Stomach (tissue), 19 donors: ENCODE measurements at places on chromosomes 2 and 18. TPM values are rescaled to one million over a fixed set of nuclear protein-coding genes. Genes with fewer than 3 reads are reported as not detected.

- H3K27ac ChIP-seq: no peak within 1 kb of the TSS
- DNase-seq: no peak
- peaks cover 15% of the 10 kb centered on the region for H3K4me1 ChIP-seq
- no peaks in the 10 kb centered on the region for H3K27me3 ChIP-seq
These were observed at the start of gene ANKRD23 for GRCh38 chr2:96843538-96844268. Gene ANKRD23, minus strand, starts transcription at chr2:96844021. Its CDS starts 29 bp downstream, at chr2:96843992.

HRH4 gene
- not detected for total RNA-seq

ADD2 gene
- total RNA-seq: not detected

DNA sequence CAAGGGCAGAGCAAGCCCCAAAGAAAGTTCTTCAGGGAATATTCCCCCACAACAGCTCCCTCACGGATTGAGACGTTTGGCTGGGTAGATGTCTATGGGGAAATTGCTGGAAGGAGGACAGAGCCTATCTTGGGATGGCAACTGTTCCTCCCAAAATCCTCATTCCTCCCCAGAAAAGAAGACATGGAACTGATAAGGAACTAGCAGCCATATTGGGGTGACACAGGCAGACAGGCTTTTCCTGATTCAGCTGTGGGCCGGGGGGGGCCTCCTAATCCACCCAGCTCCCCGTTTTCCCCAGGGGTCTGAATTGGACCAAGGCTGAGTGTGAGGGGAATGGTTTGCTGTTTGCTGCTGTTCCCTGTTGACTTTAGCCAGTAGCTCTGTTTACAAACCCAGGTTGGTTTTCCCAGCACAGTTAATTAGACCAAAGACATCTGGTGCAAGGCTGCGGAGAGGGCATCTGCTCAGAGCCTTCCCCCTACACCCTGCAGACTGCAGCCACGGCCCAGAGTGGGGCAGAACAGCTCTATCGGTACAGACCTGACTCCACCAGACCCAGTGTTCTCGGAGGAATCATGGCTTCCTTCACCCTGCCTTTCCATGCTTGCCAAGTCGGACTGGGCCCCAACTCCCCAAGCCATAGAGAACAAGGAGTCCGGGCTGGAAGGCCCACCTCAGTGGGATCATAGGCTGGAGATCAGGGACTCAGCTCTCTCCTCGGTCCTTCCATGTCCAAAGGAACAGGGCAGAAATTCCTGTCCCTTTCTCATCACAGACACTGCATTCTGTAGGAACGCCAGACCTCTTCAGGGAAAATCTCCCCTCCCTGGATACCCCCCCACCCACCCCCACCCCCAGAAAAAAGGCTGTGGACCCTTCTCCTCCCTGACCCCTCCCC, 1.7 kb upstream of the PKDCC start:
- no peak overlapping the region for H3K4me3 ChIP-seq
- H3K27me3 ChIP-seq: no peaks in the 10 kb centered on the region
- H3K36me3 ChIP-seq: no peaks in the 10 kb centered on the region
- peak; percentile 71 for DNase-seq
- peaks cover 37% of the 10 kb centered on the region for H3K4me1 ChIP-seq

DNA sequence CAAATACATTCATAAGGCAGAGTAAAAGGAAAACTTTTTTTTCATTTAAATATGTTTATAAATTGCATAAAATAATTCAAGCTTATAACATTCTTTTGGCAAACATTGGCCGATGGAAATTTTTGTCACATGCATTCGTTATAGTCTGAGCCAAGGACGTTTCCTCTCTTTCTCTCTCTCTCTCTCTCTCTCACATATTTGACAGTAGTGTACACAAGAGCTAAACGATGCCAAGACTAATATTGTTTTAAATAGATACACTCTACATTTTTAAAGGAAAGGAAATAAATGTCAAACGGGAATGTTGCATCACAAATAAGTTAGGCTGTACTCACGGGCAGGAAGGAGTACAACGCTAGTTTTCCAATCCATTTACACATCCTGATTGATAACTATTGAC, 251.1 kb upstream of the SMIM21 start:
- DNase-seq: no peak
- no peak overlapping the region for H3K27ac ChIP-seq
- H3K4me1 ChIP-seq: peaks cover 11% of the 10 kb centered on the region
- no peaks in the 10 kb centered on the region for H3K27me3 ChIP-seq

GRCh38 chr18:79567481-79568147, 112.0 kb upstream of the CTDP1 start:
- no peaks in the 10 kb centered on the region for H3K36me3 ChIP-seq
- no peaks in the 10 kb centered on the region for H3K27me3 ChIP-seq
- DNase-seq: peak; percentile 86
- H3K27ac ChIP-seq: no peak overlapping the region
- H3K4me3 ChIP-seq: no peak overlapping the region

DNA sequence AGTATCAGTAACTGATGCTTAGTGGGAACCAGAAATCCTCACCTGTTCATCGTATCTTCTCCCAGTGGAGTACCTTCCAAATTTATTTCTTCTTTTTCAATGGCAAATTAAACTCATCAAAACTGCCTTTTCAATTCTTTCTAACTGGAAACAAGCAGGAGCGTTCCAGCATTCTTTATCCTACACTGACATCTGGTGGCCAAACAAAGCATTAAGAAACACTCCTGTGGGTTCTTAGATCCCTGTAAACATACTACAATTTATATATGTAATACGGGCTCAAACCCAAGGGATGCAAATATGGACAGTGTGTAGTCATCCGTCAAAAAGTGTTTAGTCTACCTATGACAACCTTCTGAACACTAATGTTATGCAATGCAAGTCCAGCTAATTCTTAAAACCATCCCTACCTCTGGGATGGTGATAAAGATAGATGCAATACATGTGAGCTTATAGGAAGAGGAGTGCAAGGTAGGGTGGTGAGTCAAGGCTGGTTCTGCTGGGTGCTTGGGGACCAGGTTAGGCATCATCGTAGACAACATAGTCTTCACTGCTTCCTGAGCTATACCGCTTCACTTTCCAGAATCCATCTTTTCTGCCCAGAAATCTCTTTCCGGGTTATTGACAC, 375.0 kb downstream of the CTNNA2 start:
- no peaks in the 10 kb centered on the region for H3K27me3 ChIP-seq
- no peak overlapping the region for H3K27ac ChIP-seq
- no peaks in the 10 kb centered on the region for H3K4me1 ChIP-seq
- DNase-seq: peak; percentile 84
- no peak overlapping the region for H3K4me3 ChIP-seq

GRCh38 chr2:25977768-25978167, 4.5 kb downstream of the KIF3C start:
- H3K36me3 ChIP-seq: peaks cover 4% of the 10 kb centered on the region
- H3K27ac ChIP-seq: no peak overlapping the region
- H3K27me3 ChIP-seq: no peaks in the 10 kb centered on the region
- H3K4me3 ChIP-seq: no peak overlapping the region

DNA sequence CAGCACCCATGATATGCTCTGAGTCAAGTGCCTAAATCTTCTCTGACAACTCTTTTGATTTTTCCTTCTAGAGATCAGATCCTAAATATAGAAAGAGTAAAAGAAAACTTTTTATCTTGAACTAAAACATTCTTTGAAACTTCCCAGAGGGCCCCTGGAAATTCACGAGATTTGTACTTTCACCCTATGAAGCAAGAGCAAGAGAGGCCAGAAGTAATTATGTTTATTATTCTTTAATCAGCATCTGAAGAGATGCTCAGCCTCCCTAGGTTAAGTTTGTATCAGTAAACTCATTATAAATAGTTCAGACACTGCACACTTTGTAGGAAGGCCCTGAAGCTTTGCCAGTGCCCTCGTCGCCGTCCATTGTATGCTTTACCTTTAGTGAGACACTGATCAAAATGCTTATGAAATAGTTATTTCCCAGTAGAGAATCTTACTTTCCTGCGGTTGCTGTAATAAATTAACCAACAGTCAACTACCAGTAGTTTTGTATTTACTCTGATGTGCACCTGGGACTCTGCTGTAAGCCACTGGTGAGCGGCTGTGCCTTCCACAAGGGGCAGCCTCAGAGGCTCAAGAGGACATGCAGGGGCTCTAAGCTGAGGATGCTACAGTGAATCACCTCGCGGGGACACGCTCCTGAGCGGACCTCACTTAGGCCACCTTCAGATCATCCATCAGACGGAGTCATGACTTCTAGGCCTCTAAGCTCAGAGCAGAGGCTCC, 71.9 kb downstream of the BIN1 start:
- no peak for DNase-seq
- no peaks in the 10 kb centered on the region for H3K36me3 ChIP-seq
- H3K27ac ChIP-seq: no peak overlapping the region
- no peak overlapping the region for H3K4me3 ChIP-seq
- H3K4me1 ChIP-seq: no peaks in the 10 kb centered on the region

DNA sequence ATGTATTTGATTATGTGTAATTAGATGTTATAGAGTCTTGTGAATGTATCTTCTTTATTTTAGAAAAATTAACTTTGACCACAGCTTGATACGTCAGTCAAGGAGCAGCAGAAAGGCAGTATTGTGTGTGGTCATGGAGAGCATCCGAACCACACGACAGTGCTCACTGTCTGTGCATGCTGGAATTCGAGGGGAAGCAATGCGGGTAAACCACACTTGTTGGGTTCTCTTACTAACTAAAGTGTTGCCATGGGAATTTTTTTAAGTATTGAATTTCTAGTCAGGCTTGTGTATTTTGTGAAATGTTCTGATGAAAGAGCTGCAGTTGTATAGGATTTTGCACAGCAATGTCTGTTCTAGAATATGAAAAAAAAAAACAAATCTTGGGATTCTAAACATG, 4.8 kb downstream of the PJVK start:
- H3K4me3 ChIP-seq: no peak overlapping the region
- no peaks in the 10 kb centered on the region for H3K27me3 ChIP-seq
- H3K4me1 ChIP-seq: no peaks in the 10 kb centered on the region
- DNase-seq: no peak
- no peak overlapping the region for H3K27ac ChIP-seq

GRCh38 chr2:144458541-144458940, 61.4 kb downstream of the ZEB2 start:
- H3K27me3 ChIP-seq: no peaks in the 10 kb centered on the region
- no peaks in the 10 kb centered on the region for H3K36me3 ChIP-seq
- H3K4me3 ChIP-seq: no peak overlapping the region
- peaks cover 8% of the 10 kb centered on the region for H3K4me1 ChIP-seq
- DNase-seq: no peak
- no peak overlapping the region for H3K27ac ChIP-seq

GRCh38 chr2:17606851-17607250, 66.4 kb downstream of the VSNL1 start:
- no peak overlapping the region for H3K4me3 ChIP-seq
- no peak for DNase-seq
- no peak overlapping the region for H3K27ac ChIP-seq
- H3K27me3 ChIP-seq: no peaks in the 10 kb centered on the region
- H3K4me1 ChIP-seq: no peaks in the 10 kb centered on the region
